ENCODE measurements at places on chromosomes 5 and 9.

DNA sequence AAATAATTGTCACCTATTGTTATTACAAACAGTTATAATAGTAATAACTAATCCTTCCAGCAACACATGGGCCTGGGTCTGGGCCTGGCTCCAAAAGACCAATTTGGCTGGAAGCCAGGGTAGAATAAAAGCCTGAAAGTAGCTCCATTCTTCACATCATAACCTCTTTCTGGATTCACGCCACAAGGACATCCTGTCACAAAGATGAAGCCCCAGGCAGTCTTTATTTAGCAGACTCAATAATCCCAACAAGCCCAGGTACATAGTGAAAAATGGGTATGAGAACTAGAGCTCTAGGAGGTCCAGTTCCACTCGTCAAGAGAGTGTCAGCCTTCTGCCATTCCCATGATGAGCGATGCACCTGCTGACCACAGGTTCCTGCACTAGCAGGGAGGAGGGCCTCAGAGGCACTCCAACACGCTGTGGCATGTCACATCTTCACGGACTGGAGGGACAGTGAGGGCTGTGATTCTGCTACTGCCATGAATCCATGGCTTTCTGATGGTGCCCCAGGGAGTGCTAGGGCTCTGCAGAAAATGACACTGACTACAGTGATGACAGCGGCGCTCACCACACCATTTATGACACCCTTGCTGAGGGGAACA lies 124.9 kb downstream of the SPOCK1 start:
- no peak for DNase-seq

- peak; percentile 32 for DNase-seq
Observed at GRCh38 chr9:77523891-77524290, 124.2 kb downstream of the GNA14 start.

DNA sequence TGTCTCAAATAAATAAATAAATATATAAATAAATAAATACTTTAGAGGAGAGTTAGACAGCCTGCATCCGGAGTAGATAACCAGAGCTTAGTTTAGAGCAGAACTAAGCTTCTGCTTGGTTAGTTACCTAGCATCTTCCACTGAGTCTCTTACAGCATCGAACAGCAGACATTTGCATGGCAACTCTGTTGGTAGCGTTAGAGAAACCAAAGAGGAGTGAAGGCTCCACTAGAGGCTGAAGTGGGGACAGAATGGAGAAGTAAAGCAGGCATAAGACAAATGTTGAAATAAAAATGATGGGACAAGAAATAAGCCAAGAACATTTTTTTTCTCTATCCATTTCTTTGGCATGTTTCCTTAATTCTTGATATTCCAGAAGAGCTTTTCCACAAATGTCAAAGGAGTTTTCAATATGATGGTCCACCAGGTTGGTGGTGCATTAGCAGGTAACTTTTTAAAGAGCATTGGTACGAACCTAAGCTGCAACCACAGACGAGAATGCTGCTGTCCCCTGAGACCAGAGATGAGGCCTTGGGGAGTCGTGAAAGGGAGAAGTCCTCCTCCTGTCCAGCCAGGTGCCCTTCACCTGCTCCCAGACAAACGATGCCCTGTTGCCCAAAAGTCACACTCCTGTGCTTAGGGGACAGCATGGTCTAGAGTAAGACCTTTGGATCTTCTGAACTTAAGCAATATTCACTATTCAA lies 438.3 kb downstream of the DIRAS2 start:
- no peak for DNase-seq

DNA sequence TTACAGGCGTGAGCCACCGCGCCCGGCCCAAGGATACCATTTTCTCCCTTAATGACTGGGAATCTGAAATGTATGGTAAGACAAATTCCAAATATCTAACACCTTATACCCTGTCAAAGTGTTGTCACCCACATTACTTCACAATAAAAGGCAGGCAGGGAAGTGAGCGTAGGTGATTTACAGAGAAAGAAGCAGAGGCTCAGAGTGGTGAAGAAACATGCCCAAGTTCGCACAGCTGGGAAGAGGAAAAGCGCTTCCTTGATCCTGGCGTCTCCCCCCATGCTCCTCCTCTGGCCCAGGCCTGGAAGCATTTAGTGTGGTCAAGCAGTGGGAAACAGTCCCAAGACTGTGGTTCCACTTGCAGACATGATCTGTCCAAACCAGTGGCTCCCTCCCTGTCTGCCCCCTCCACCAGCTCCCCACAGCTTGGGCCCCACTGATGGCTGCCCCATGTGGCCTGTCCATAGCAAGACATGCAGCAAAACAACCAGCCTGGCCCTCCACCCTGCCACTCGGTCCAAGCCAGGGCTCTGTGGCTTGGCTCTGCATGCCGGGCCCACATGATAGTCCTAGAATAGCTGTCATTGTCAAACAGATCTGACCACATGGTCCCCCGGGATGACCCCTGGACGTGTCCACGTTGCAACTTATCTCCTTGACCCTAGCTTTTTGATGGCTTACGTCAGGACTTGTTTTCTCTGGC lies 107.2 kb downstream of the TTLL11 start:
- DNase-seq = no peak

DNA sequence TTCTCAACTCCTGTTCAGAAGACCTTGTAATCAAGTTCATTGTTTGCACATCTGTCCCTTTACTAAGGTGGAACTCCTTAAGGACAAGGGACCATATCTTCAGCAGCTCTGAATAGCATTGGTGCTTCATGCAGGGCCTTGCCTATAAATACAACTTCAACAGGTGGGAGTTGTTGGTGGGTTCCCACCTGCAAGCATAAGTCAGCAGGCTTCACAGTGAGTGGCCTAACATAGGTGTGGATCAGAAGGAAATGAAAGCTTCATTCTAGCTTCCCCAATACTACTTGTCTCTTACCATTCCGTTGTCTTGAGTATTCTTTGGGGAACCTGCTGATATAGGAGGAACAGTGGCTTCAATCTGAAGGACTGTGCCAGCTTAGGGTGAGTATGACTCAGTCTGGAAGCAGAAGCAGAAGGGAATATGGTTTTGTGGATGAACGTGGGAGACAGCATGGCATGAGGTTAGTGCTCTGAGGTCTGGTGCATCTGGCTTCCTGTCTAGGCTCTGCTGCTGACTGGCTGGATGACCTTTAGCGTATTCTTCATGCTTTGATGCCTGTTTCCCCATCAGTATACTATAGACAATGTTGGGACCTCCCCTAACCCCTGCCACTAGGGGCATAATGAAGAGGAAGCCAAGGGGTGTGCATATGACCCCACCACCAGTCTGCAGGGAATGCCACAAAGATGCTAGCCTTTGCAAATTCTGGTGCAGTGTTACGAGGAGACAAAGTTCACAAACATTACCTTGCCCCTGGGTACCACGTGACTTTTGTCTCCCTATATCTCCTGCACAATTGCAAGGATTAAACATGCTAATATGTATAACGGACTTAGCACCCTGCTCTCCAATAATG lies 192.3 kb downstream of the PALM2AKAP2 start:
- no peak for DNase-seq

DNA sequence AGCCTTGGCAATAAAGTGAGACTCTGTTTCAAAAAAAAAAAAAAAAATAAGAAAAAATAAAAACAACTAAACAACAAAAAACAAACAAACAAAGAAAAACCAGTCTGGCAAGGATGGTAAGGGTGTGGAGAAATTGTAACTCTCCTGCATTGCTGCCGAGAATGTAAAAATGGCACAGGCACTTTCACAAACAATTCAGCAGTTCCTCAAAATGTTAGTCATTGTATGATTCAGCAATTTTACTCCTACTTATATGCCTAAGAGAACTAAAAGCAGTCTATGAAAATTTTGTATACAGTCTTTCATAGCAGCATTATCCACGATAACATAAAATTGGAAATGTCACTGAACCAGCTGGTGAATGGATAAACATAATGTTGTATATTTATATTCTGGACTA lies 280.4 kb downstream of the CDH9 start:
- no peak for DNase-seq

DNA sequence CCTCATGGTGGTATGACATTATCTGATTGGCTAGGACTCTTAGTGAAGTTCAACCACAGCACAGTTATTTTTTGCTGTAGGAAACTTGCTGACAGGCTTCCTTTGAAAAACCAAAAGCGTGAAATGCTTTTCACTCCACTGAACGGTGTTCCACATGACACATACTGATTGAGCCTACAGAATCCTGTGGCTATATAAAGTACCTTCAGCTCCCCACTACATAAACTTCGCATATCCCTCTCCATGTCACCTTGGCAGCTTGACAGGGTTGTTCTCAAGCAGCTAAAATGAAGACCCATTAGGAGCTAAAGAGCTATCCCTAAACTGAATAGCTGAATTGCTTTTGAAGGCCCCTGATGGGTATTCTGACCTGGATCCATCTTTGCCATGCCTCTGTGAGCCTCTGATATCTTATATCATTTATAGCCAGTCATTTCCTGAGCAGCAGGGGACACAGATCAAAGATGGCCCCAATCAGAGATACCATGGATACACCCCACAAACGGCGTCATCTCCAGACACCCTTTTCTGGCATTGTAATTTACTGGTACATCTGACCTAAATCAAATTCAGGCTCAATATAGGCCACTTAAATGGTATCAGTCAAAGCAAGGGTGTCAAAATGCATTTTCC lies 91.5 kb downstream of the APBA1 start:
- no peak for DNase-seq

DNA sequence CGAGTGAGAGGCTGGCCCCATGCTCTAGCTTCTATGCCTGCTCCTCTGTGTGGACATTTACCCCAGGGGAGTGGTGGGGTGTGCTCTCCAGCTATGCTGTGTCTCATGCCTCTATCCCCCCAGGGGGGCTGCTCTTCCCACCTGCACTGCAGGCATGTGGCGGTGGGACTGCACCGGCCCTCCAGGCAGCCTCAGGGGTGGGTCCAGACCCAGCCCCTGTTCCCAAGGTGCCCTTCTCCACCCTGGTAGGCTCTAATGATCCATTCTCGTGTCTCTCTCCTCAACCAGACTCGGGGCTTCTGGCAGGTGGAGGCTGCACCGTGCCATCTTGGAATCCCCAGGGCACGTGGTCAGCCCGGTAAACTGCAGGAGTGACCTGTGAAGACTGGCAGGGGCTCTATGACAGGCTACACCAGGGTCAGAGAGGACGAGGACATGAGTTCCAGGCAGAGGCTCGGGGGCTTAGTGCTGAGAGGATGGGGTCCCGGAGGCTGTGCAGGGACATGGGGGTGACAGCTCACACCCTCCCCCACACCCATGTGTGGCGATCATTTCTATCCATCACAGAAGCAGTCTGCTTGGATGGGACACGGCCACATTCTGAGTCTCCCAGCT lies 22.7 kb upstream of the COL5A1 start:
- no peak for DNase-seq

- DNase-seq = no peak
Observed at GRCh38 chr9:129273136-129273895, 95.3 kb upstream of the IER5L start.
